ENCODE measurements at places on chromosomes 2 and 18. TPM values are rescaled to one million over a fixed set of nuclear protein-coding genes. Genes with fewer than 3 reads are reported as not detected.

DNA sequence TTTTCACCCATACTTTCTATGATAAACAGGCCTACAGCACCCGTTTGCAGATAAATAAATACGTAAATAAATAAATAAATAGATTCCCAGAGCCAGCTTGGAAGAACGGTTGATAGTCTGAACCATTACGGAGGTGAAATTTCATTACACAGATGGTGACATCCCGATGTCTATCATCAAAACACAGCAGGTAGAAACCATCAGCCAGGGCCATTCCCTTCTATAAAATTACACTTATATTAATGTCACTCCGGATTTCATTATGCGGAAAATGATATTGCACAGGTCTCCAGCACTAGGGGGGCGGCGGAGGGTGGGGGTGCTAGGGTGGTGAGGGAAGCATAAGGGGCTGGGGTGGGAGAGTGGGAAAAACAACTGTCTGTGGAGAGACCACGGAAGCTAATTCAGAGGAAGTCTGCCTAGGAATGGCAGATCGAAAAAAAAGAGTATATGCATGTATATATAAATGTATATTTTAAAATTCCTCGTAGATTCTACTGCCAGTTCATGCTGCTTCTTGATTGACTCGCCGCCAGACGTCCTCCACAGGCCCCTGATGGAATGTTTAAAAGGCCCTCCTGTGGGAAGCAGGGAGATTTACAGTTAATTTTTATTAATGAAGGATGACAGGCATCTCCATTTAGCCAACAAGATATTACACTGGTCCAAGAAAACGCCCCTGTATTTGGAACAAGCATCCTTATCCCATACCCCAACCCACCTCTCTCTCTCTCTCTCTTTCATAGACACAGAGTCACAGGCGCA lies 1906.0 kb upstream of the PIK3C3 start:
- no peak for DNase-seq

- no peak for DNase-seq
Measured at GRCh38 chr2:207833251-207833751, 63.6 kb upstream of the FZD5 start.

Gene BCL11A
- total RNA-seq, result 0.65 TPM

Gene CHRND
- not detected for total RNA-seq

GRCh38 chr18:78979056-78979729 lies 425 bp upstream of the SALL3 start:
- no peak for DNase-seq

Gene COBLL1
- total RNA-seq, result 4.2 TPM

DNA sequence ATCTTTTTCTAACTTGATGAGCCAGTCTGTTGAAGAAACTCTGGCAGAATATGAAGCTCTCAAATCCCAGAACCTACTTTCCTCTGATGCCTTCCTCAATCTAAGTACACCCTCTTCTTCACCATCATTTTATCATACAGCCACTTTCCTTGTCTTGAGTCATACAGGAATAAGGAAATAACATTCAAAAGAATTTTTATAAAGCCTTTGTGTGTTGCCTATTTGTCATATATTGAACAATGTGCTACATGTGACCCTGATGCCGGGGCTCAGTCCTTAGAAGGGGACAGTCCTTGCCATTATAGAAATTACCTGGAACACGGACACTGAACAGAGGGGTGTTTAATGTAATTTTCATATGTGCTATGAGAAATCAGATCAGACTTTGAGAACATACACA lies 27.4 kb downstream of the RAPGEF4 start:
- no peak for DNase-seq

- no peak for DNase-seq
Measured at GRCh38 chr2:25744055-25744454, 70.7 kb upstream of the DTNB start.

GRCh38 chr2:129912871-129913694 lies 66.4 kb upstream of the RAB6C start:
- no peak for DNase-seq

Measured in lung microvascular endothelial cell (primary cell).